Fibroblast of skin of right biceps (primary cell): ENCODE measurements at places on chromosomes 12 and 14.
A peak's percentile ranks its signal among the peaks of the same experiment; 100 is the strongest.

DNA sequence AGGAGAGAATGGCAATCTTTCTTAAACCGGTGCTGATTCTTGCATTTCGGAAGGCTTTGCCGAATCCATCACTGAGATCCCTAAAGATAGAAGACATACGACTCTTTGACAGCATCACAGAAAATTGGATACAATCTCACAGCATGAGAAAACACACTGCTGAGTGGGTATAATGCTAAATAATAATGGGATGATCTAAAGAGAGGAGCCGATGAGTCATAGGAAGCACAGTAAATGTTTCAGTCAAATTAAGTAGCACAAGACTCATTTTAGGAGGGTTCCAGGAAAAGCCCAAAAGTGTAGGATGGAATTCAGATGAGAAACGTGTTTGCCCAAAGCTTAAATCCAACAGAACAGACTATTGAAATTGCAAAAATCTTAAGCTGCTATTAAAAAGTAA, 81.7 kb downstream of the CPNE8 start:
- DNase-seq: no peak

DNA sequence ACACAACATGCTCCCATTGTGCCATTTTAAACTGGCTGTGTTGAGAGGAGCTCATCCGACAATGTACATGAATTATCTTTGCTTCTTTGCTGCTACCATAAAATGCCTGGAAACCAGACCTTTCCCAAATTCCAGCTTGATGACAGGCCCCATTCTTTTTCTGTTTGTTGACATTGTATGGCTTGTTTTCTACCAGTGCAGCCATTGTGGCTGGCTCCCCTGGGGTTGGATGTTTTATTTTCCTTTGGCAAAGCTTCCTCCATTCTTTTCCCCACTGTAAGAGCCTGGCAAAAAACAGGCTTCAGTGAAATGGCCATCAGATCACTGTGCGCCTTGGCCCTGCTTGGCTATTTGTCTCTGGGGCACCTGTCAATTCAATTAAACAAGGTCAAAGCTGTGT, 532.5 kb downstream of the VRK1 start:
- no peak for DNase-seq

DNA sequence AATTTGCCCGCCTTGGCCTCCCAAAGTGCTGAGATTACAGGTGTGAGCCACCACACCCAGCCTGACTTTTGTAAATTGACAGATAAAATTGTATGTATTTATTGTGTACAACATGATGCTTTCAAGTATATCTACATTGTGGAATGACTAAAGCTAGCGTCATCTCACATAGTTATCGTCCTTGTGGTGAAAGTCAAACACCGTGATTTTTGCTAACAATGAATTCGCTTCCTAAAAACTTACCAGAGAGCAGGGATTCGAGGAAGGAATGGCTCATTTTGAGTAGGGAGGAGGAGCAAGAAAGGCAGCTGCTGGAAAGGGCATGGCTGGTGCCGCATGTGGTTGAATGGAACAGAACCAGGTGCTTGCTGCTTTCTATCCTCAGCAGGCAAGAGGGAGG, 85.4 kb downstream of the LGMN start:
- DNase-seq: peak; percentile 77

DNA sequence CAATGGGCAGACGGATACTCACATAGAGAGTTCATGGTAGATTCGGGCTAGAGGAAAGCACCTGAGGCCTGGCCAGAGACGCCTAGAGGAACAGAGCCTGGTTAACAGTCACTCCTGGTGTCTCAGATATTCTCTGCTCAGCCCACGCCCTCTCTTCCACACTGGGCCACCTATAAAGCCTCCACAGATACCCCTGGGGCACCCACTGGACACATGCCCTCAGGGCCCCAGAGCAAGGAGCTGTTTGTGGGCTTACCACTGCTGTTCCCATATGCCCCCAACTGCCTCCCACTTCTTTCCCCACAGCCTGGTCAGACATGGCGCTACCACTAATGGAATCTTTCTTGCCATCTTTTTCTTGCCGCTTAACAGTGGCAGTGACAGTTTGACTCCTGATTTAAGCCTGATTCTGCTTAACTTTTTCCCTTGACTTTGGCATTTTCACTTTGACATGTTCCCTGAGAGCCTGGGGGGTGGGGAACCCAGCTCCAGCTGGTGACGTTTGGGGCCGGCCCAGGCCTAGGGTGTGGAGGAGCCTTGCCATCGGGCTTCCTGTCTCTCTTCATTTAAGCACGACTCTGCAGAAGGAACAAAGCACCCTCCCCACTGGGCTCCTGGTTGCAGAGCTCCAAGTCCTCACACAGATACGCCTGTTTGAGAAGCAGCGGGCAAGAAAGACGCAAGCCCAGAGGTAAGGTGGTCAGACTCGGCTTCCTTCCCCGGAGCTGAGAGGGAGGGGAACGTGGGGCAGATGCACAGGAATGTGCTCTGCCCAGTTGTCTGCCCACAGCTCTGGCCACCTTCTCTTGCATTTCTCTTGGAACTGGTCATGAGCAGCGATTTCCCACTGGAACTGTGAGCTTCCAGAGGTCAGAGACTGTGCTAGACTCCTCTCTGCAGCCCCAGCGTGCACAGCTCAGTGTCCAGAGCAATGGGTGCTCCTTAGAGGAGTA, at the start of gene CD4:
Gene CD4, plus strand, starts transcription at position 557 of the 953 bp plus-strand sequence. CDS start 10,611 bp downstream, outside the sequence.
- no peak for DNase-seq

GRCh38 chr12:15706010-15706676, 83.0 kb downstream of the EPS8 start:
- DNase-seq: no peak

DNA sequence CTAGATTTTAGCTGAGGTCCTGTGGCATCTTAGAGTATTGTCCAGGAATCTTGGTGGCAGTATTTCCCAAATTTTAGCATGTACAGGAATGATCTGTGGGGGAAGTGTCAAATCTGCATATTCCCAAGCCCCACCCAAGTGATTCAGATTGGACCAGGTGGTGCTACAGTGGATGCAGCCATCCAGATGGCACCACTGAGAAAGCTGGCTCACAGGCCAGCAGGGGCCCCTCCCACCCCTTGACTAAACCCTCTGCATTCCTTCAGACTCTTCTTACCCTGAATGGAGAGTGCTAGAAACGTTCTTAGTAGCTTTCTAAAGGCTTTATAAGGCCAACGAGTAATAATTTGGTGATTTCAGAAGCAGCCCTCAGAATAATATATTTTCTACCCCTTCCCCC, 255.2 kb downstream of the NRXN3 start:
- DNase-seq: no peak
